ENCODE measurements at places on chromosomes 11 and 22. TPM values are rescaled to one million over a fixed set of nuclear protein-coding genes. Genes with fewer than 3 reads are reported as not detected.

The RIMBP3C gene
- polyA plus RNA-seq: 0.15 TPM

The GPR83 gene
- polyA plus RNA-seq: 0.25 TPM

The NUCB2 gene
- polyA plus RNA-seq: 57.6 TPM

The FGF4 gene
- not detected for polyA plus RNA-seq

The TREH gene
- polyA plus RNA-seq: 0.48 TPM

The RAG2 gene
- polyA plus RNA-seq: not detected

The GVQW3 gene
- 6.0 TPM for polyA plus RNA-seq

The KIAA1671 gene
- 9.8 TPM for polyA plus RNA-seq

DNA sequence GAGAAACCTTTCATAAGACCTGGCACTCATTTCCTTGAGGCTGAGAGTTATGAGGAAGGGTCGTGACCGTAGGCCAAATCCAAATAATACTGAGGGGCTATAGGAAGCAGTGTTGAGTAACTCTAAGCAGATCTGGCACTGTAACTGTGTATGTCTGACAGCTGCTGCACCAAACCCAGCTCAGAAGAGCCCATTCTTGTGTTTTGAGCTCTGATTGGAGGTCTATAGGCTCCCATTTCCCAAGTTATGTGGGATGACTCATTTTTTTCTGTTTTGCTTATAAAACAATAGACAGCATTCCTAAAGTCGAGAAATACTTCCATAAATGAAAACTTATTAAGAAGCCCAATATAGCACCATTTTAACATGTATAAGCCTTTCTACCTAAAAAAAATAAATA lies 645.8 kb downstream of the DLG2 start:
- no peak for DNase-seq

DNA sequence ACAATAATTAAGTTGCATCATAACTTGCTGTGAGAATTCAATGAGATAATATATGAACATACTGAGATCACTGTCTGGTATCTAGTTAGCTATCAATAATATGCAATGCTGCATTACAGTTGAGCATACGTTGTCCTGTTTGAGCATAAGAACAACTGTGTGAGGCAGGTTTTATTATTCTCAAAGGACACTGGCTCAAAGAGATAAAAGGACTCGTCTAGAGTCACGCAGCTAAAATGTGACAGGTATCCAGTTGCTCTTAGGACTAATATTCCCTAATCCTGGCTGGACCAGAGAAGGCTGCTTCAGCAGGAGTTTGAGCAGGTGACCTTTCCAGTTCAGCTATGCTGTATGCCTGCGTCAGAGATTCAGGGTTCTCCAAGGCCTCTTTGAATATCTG lies 92.5 kb downstream of the PLEKHA7 start:
- DNase-seq: no peak

DNA sequence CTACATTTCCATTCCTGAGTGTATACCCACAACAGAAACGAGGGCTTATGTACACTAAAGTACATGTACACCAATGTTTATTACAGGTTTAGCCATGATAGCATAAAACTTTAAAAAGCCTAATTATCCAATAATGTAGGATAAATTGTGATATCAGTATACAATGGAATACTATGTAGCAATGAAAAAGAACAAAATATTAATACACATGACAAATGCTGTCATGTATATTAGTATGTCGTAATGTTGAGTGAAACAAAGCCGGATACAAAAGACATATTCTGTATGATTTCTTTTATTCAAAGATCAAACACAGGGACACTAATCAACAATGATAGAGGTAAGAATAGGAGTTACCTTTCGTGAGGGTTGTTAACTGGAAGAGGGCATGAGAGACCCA lies 2.7 kb downstream of the SAA4 start:
- DNase-seq: no peak

DNA sequence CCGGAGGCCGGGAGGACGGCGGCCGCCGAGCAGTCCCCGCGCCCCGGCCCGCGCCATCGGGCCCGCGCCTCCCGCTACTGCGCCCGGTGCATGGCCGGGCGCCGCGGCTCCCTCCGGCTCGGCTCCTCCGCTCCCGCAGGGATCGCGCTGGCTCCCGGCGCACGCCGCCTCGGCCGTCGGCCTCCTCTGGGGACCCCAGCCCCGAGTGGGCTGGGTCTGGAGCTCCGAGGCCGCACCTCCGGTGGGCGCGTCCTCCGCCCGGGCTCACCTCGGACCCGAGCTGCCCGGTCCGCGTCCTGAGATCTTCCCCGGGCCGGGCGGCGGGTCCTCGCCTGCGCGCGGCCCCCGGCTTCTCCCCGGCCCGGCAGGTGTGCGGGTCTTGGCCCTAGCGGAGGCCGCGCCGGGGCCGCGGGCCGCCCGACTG lies 251 bp downstream of the SHISA8 start:
- DNase-seq: no peak

GRCh38 chr11:69355346-69355940 lies 61.5 kb downstream of the MYEOV start:
- DNase-seq: no peak

DNA sequence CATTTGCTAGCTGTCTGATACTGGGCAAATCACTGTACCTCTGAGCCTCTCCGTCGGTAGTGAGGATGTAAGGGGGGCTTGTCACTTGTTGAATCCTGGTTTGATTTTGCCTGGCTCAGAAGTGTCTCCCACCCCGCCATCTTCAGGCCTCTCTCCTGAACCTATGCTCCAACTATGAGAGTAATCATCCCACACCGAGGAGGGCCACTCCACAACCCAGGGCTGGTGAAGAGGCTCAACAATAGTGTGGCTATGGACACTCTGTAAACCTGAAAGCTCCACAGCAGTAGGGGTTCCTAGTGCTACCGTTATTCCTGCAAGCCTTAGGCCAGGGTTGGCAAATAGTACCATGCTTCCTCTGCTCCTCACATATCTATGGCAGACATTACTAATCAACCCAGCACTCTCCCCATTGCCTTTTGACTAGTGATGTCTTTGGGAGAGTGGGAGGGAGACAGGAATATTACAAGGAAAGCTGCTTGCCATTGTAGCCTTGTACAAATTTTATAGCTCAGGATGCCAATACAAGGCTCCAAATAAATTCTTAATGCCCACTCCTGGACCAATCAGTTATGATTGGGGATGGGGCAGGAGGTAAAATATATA lies 134.0 kb upstream of the TEAD1 start:
- no peak for DNase-seq

GRCh38 chr11:115421992-115422689 lies 82.1 kb downstream of the CADM1 start:
- no peak for DNase-seq

DNA sequence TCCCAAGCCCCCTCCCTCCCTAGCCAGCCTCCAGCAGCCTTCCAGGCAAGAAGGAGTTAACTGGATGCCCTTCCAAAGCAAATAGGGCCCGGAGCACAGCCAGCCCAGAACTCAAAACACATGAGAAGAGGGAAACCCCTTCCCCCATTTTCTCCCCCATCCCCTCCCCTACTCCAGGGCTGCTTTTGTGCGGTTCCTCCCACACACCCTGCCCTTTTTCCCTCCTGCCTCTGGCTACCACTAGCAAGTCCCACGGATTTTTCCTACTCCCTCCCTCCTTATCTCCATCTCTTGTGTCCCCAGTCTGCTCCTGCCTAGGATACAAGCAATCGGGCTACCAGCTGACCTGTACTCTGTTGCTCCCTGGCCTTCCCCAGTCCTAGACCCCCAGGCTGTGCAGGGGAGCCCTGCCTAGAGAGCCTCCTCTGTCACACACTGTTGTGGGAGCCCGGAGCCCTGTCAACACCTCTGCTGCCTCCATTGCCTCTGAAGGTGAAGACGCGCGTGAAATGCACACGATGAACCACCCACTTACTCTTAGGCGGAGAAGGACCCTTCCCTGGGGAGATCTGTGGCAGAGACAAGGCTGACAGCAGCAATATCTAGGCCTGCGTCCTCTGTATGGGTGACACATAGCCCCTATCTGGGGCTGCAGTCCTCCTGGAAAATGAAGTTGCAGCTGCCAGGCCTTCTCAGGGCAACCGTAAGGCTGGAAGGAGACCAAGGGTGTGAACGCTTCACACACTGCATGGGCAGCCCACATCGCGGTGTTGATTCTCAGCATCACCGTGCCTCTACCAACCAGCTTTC lies 282.8 kb downstream of the MN1 start:
- DNase-seq: no peak

GRCh38 chr22:42493393-42493792 lies 26.2 kb downstream of the RRP7A start:
- no peak for DNase-seq

DNA sequence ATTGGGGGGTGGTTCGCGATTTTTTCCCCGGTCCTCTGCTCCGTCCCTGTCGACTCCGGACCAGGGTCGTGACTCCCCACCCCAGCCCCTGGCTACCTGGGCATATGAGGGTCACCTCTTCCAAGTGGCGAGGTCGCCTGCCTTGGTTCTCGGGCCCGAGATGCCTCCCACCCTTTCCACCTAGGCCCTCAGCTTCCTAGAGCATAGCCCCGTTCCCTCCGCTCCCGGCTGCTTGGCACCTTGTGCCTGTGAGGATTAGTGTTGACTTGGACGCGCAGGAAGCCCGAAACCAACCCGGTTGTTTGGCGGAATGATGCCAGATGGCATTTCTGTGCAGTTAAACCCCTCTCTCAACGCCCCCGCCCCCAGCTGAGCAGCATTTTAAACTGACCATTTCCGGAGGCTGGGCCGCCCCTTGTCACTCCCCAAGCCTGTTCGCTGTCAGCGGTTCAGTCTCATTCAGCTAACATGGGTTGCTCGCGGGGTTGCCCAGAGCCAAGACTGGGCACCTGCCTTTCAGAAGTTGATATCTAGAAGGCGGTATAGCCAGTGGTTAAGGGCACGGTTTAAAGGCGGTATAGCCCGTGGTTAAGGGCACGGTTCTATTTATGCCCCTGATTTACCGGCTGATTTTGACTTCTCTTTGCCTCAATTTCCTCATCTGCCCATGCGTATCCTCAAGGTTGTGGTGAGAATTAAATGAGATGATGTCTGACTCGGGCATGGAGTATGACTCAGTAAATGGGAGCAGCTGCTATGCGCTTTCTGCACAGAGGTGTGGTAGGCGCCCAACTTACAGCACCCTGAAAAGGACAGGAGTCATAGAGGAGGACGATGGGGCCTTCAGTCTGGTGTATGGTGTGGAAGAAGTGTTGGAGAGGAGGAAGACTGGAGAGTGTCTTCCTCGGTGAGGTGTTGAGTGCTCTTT lies 639 bp downstream of the INCENP start:
- DNase-seq: peak; percentile 50

GRCh38 chr11:2177076-2177475 lies 5.5 kb upstream of the TH start:
- no peak for DNase-seq

GRCh38 chr11:61277186-61278000 lies 17.7 kb downstream of the VWCE start:
- DNase-seq: no peak

DNA sequence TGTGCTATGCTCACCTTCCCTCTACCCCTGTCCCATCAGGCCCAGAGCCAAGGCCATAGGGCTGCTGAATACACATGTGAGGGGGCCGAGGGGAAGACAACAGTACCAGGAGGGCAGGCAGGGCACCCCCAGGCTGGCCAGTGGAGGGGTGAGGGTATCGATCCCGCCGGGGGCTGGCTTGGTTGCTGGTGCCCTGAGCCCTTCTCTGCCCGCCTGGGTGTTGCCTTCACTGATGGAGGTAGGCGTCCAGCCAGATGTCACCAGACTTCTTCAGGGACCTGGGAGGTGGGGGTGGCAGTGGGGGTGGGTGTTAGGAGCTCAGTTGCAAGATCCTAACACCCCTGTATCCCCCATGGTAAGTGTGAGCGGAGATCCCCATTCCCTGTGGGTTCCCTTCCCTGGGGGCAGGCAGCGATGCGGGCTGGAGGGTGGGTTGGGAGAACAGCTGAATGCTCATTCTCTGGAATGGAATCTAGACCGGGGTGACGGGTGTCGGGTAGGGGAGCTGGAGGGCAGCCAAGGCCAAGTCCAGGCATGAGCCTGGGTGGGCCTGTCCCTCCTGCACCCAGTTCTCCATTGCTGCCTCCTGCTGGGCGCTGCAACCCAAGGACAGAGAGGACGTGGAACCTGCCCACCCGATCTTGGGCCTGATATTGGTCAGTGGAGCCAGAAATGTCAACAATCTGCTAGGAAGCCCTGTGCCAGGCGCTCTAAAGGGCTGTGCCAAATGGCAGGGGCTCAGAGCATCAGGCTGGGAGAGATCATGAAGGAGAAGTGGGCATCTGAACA lies 17.6 kb downstream of the FADS3 start:
- DNase-seq: no peak

DNA sequence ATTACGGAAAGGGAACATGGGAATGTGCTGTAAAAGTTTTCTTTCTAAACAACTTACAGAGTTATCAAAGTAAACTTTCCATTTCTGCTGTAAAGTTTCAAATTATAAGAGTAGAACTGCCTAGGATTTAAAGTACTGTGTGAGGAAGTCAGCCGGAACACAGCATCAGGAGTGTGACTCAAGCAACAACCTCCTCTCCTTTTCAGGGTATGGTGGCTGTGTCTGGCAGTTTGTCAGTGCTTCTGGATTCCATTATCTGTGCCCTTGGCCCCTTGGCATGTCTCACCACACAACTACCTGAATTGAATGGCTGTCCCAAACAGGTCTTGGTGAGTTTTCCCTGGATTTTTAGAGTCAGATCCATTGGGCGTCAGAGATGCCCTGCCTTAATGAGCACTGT lies 6.9 kb upstream of the TOM1 start:
- no peak for DNase-seq

DNA sequence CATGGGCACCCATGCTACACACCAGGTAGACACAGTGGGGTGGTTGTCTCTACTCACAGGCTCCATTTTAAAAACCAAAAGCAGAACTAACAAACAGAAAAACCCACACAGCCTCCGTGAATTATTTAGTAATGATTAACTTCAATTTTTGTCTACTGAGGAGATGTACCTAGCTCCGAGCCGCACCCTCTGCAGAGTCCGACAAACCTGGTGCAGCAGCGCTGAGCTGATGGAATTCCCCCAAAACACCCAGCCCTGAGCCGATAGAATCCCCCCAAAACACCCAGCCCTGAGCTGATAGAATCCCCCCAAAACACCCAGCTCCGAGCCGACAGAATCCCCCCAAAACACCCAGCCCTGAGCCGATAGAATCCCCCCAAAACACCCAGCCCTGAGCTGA lies 927.0 kb downstream of the BRD1 start:
- no peak for DNase-seq

- no peak for DNase-seq
Measured at GRCh38 chr11:4464216-4465159, 15.4 kb downstream of the OR52K2 start.

GRCh38 chr22:36776722-36777121 lies 803 bp upstream of the IFT27 start:
- DNase-seq: no peak

DNA sequence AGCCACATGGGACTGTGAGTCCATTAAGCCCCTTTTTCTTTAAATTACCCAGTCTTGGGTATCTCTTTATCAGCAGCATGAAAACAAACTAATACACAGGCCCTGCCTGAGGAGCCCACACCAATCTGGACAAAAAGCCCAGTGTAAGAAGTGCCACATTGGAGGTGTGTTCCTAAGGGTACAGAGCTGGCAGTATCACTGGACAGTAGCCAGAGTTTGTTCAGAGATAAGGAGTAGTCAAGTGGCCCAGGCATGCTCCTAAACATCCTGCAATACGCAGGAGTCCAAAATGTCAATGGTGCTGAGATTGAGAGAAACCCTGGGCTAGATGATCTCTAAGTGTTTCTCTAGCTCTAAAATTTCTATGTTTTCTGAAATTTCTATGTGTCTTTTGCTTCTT lies 27.0 kb upstream of the POGLUT3 start:
- no peak for DNase-seq

- no peak for DNase-seq
Measured at GRCh38 chr11:78656327-78656726, 81.7 kb upstream of the NARS2 start.
